ENCODE measurements at places on chromosomes 11 and 22.

DNA sequence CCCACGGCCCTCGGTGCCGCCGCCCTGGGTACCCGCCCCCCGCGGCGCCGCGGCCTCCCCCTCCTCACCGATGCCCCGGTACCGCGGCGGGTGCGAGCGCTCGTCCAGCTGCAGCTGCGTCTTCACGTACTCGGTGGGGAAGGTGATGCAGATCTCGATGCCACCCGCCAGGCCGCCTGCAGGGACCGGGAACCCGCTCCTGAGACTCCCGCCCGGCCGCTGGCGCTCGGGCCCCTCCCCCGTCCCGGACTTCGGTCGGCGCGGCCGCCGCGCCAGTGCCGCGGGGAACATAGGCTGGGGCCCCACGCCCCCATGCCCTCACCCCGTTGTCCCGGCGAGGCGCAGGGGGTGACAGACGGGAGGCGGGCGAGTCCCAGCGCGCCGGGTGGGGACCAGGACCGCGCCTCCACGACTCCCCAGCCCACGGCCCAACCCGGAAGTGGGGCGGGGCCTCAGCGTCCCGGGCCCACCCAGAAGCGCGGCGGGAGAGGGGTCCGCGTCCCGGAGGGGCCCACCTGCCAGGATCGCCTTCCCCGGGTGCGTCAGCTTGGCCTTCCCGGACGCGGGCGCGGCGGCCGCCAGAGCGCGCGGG, 375 bp downstream of the SLC25A1 start:
- no peak for DNase-seq

- peak; percentile 62 for DNase-seq
Observed at GRCh38 chr11:124837491-124837856, 27.8 kb upstream of the ROBO3 start.

DNA sequence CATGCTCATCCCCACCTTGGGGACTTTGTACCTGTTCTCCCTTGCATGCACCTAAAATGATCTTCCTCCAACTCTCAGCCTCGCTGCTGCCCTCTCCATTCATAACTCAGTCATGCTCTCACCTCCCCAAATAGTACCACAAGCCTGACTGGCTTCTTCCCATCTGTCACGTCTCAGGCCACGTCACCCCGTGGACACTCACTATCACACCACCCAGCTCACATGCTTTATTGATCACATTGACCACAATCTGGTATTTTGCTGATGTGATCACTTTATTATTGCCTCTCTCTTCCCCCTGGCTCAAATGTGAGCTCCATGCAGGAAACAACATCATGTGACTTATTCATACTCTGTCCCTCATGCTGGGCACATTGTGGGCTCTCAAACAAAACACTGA, 9.2 kb upstream of the SGSM1 start:
- no peak for DNase-seq

DNA sequence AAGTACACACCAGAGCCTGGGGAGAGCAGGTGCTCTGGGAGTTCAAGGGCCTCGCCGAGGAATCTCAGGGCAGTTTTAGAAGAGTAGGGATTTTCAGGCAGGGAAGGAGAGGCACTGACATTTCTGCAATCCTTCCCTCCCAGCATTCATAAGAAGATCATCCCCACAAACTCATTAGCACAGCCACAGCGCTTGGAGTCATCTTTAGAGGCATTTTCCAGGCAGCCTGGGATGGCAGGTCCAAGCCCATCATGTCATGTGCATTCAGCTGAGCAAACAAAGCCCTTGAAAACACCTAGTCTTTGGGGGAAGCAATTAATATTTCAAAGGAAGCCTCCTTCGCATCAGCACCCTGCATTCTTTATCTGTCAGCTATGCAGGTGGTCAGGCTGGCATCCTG, 43.8 kb downstream of the MAP6 start:
- DNase-seq = no peak

DNA sequence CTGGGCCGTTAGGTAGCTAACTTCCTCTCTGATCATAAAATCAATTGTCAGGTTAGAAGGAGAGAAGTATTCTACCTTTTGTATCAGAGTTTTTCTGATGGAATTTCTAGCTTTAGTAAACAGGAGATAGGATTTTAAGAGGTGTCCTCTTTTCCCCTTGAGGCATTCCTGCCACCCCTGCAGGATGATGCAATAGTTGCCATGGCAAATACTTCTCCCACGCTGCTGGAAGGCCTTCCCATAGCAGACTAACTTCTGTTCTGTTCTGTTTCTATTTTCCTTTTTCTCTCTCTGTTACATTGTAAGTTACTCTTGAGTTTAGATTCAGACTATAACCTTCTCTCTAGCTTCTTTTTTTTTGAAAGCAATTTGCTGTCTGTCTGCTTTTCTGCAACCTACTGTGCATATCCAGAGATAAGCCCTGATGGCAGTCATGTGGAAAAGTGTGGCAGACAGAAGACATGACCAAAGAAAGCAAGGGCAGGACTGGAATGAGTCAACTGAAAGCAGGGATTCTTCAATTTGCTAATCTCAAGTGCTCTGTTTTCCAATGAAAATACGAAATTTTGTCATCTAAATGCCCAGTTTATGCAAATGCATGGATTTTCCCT, 679.1 kb downstream of the DLG2 start:
- DNase-seq = peak; percentile 9

GRCh38 chr11:46363031-46363407, 15.8 kb downstream of the DGKZ start:
- no peak for DNase-seq

GRCh38 chr22:26887916-26888315, 230.5 kb downstream of the MIAT start:
- DNase-seq = no peak

GRCh38 chr11:61760946-61761345, 8.5 kb downstream of the MYRF start:
- DNase-seq = no peak

DNA sequence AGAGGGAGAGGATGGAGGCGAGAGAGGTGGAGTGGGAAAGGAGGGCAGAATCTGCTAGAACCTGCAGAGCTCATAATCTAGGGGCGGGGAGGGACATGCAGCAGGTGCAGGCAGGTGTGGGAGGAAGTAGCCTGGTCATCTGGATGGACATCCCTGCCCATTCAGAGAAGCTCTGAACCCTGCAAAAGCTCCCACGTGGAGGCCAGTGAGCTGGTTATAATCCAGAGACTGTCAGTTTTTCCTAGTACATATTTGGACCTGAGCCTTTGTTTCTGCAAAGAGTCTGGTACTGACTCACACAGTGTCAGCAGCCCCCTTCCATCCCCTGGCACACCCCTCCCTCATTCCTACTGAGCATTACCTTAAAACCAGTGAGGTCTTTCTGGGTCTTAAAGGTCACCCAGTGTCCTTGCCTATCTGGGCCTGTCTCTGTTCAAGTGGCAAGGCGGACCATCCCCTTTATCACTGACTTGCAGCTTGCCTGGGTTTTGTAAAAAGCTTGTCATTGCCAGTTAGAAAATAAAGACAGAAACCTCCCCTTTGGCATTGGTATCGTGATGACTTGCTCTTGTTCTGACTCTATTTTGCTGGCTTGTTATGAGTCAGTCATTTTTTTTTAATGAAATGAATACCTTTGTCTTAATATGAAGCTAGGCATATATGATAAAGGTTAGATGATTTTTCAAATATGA, 26.1 kb downstream of the PTPRJ start:
- no peak for DNase-seq
